ENCODE measurements at places on chromosomes 4 and X. TPM values are rescaled to one million over a fixed set of nuclear protein-coding genes. Genes with fewer than 3 reads are reported as not detected.

ITIH6 gene
- not detected for total RNA-seq

GRCh38 chrX:137166591-137166990 lies 132.8 kb upstream of the GPR101 start:
- no peak for DNase-seq

DNA sequence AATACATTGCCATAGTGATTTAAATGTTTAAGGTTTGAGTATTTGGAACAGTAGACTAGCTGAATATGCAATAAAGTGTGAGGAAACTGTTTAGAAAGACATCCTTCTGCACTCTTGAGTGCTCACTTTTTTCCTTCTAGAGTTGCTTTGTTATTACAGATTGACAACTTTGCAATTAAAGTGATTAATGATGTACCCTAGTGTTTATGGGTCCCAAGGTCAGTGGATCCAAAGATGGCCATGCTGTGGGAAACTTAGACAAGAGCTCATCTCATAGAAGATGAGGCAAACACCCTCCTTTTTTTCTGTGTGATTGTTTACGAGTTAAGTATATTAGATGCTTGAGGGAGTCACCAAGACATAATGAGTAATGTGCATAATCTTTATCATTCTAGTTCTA lies 118.8 kb downstream of the PDLIM5 start:
- no peak for DNase-seq

DNA sequence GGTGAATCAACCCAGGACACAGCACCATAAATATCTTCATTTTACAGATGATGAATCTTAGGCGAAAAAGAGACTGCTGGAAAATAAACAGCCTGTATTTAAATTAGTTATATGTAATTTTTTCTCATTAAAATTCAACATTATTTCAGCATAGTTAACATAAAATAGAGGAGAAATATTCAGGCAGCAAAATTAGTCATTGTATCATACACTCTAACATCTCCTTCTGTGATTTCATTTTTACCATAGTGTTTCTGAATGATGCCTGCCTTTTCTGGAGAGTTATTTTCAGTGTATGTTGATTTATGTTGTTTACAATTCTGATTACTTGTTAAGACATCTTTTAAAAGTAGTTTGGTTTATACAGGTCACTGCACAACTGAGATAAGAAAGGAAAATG lies 82.3 kb upstream of the KCNIP4 start:
- no peak for DNase-seq

- DNase-seq = no peak
Observed at GRCh38 chr4:85209161-85209560, 242.7 kb upstream of the WDFY3 start.

DNA sequence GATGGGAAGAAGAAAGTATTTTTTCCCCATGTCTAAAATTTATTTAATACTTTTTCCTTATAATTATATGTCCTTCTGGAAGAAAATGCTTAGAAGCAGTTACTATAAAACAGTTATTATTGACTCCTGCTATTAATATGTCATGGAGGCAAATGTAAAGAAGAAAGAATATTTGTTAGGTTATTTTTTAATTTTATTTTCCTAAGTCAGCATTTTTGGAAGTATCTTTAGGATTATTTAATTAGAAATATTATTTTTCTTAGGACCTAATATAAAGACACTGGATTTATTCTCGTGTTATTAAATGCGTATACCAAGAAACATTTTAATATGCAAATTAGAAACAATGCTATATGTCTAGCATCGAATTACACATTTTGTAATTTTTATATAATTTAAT lies 687.7 kb downstream of the TRAM1L1 start:
- no peak for DNase-seq

SERPINA7 gene
- not detected for total RNA-seq

WDR17 gene
- 0.36 TPM for total RNA-seq

FGA gene
- total RNA-seq = not detected

GRCh38 chr4:138707746-138708677 lies 307.6 kb upstream of the NOCT start:
- no peak for DNase-seq

GRCh38 chr4:6381571-6382123 lies 90.8 kb downstream of the PPP2R2C start:
- DNase-seq = peak; percentile 34

DNA sequence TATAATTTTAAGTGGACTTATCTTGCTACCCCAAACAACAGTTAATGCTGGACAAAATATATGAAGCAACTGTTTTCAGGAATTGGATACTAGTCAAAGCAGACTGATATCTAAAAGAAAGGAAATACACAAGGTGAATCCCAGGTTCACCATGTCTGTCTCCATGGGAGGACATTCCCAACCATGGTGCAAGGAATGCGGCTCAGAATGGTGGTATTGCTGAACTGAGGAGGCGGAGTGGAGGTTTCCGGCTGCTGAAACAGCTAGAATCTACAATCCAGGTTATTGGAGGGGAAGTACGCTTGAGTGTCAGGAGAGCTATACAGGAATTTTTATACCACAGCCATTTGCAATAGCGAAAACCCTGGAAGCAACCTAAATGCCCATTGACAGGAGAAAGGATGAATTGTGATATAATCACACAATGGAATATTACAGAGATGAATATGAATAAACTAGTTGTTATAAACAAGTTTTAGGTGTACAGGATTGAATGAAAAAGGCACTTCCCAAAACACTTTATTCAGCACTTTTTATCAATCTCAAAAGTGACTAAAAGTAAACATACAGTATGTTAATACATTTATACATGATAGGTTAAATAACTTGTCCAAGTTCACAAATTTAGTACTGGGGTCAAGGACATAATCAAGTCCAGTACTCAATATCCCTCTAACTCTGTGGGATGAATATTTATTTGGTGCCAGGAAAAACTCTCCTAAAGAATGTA lies 9.0 kb downstream of the HMGB2 start:
- DNase-seq = no peak

SUPT20HL1 gene
- total RNA-seq = not detected

DNA sequence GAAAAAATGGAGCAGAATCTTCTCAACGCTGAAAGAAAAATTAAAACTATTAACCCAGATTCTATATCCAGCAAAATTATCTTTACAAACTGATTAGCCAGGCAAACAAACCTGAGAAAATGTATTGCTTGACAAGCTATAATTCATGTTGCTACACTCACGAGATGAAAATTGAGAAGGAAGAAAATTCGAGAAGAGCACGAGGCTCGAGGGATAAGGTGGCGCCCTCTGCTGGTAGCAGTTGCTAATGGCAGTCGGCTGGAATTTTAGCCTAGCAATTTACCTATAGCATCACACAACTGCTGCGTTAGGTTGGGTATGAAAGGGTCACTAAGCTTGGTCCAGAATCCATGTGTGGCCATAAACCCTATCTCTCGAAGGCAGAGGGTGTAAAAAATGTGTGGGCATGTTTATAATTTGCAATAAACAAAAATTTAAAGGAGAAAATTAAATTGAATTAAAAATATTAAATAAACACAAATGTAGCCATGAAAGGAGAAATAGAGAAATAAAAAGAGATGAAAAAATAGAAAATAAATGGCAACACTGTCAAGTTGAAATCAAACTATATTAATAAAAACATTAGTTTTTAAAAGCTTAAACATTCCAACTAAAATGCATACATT lies 126.6 kb downstream of the PPP4R3C start:
- DNase-seq = peak; percentile 73

DNA sequence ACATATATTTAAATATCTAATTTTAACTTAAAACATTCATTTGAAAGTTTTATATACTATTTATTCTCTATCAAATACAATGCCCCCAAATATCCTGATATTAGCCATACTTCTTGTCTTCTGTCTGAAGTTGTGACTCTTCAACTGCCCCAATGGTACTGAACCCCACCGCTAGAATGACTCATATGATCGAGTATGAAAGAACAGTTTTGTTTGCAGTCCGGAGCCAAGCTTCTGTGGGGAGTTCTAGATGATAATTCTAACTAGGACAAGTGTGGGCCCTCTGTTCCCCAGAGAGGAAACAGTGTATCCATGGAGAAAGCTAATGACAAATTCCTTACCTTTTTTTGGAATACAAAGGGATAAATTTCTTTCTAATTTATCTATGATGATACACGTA lies 24.7 kb upstream of the CT47A1 start:
- DNase-seq = no peak

- no peak for DNase-seq
Observed at GRCh38 chr4:32917586-32917985, 2197.4 kb downstream of the PCDH7 start.

Data from osteoblast (primary cell).